ENCODE measurements at places on chromosomes 5 and 9.

DNA sequence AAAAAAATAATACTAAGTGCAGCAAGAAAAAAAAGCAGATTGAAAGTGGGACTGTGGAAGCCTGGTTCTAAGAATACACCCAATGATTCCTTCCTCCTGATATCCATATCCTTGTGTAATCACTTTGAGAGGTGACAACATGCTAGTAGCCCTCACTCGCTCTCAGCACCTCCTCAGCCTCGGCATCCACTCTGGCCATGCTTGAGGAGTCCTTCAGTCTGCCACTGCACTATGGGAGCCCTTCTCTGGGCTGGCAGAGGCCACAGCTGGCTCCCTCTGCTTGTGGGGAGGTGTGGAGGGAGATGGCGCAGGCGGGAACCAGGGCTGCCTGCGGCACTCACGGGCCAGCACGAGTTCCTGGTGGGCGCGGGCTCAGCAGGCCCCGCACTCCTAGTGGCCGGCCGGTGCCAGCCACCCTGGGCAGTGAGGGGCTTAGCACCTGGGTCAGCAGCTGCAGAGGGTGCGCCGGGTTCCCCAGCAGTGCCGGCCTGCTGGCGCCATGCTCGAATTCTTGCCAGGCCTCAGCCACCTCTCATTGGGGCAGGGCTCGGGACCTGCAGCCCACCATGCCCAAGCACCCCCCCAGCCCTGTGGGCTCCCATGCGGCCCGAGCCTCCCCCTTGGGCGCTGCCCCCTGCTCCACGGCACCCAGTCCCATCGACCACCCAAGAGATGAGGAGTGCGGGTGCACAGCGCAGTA is 24.5 kb upstream of the SELENOP start:
- DNase-seq = no peak

GRCh38 chr9:87471746-87472145 is 25.9 kb upstream of the DAPK1 start:
- DNase-seq = no peak

GRCh38 chr5:122730037-122730436 is 44.8 kb upstream of the SNX2 start:
- DNase-seq = no peak

GRCh38 chr9:96515621-96516470 is 65.9 kb downstream of the HABP4 start:
- no peak for DNase-seq

DNA sequence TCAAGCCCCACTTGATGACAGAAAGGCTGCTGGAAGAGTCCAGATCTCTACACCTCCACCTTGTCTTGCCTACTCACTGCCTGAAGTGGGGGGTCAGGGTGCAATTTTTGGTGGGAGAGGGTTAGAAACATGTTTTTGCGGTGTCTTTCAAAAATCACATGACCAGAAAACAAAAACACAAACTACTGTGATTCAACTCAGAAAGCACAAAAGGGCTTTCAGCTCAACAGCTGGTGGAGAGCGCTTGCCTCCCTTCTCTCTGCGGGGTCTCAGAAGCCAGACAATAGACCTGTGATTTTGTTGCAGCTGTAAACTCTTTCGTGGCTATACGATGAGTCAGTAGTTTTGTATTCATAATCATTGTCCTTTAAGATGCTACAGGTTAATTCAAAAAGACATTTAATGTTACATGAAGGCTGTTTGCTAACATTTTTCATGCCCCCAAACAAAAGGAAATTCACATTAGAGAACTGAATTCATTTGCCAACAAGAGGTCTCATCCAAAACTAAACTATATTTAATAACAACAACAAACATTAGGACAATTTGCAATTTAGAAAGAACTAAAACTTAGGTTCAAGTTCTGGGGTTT is 172.6 kb upstream of the RAI14 start:
- no peak for DNase-seq

- DNase-seq = no peak
These were observed 256.4 kb downstream of the ICE1 start for GRCh38 chr5:5678909-5679308.

- DNase-seq = no peak
These were observed 96.7 kb downstream of the MVB12B start for GRCh38 chr9:126423142-126423915.

DNA sequence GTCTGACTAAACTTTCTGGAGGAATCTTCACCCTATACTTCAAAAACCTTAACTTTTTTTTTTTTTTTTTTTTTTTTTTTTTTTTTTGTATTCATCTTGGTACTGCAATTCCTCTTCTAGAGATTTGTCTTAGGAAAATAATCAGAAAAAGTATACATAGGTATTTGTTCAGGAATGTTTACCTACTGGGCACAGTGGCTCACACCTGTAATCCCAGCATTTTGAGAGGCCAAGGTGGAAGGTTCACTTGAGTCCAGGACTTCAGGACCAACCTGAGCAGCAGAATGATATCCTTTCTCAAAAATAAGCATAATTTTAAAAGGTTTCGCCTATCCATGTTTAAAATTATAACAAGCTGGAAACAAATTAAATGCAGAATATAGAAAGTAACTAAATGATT is 33.3 kb upstream of the NREP start:
- no peak for DNase-seq

DNA sequence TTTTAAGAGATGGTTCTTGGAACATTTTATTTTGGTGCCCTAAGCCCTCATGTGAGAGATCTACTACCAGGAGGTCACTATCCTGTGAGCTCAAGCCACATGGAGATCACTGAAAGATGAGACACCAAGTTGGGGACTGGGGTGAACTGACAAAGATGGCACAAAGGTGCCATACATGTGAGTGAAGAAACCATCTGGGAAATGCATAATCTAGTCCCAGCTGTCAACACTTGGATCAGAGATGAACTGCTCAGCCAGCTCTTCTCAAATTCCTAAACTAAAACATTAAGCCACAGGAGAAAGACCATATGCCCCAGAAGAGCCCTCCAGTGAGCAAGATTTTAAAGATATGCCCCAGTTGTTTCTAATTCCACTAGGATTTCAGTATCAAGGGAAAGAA is 22.2 kb upstream of the MYOT start:
- DNase-seq = no peak

DNA sequence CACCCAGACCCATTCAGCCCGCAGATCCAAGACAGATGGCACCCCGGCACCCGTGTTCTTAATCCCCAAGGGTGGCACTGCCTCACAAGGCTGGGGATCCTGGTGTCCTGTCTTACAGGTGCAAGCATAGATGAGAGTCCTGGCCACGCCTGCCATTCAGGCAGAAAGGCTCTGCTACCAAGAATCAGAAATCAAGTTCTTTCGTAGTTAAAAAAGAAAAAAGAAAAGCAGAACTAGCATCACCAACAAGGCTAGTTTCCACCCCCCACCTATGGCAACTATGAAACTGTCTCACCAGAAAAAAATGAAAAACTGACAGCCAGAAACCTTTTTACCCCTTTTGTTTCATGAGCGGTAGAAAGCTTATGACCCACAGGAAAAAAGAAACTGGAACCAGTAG is 170.4 kb downstream of the SYK start:
- no peak for DNase-seq

DNA sequence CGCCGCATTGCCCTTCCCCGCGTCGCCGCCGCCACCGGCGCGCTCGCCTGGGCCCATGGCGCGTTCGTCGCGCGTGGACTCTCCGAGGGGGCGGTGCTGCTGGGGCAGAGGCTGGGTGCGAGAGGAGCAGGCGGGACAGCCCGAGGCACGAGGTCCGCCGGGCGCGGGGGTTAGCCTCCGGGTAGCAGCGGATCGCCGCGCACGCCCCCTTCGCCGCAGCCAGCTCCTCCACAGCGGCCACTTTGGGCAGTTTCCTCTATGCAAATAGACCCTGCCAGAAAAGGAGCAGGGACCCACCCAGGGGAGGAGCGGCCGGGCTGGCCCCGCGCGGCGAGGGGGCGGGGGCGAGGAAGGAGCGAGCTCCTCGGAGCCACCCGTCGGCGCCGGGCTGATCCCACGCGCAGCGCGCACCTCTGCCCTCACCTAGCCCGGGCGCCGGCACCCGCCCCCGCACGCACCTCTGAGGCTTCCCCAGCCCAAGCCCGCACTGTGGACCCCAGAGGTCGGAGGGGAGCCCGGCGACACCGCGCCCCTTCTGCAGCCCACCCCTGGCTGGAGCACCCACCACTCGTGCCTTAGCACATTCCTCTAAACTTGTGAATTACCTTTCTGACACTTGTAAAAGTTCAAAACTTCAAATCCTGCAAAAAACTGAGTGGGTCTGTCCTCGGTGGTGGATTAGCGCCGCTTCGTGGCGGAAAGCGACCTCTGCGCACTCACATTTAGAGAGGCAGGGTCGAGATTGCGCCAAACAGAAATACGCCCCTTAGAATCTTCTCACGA is at the start of gene COL23A1:
COL23A1 (minus strand) TSS at position 253 of the 783 bp plus-strand sequence.
- DNase-seq = no peak

DNA sequence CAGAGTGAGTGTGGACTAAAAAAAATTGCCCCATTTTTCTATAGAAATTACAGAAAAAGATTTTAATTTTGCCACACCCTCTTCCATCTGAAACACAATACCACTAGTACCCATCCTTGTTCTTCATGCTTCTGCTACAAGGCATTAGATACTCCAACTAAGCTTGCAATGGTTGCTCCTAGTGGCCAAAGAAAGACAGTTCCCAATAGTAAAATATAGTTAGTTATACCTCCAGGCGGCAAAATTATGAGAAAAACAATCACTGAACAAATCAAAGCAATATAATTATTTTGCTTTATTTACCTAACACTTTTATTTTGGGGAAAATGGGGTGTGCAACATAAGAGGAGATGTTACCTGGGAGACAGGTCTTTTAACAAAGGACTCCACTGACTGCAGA is 101.2 kb downstream of the RAPGEF6 start:
- DNase-seq = no peak

DNA sequence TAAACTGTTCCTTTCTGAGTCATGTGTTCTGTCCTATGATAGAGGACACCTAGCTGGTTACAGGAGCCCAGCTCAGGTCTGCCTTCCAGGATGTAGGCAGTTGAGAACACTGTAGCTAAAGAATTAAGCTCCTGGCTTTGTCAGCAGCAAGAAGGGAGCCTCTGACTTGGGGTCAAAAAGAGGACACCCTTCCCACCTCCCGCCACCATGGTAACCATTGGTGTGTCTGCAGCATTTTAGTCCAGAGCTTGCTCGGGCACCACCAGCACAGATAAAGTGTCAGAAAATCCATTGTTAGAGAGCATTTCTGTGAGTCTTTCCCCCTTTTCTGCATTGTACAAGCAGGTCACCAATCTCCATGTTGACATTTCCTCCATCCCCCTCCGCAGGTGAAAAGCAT is 181.7 kb downstream of the DOCK8 start:
- no peak for DNase-seq

DNA sequence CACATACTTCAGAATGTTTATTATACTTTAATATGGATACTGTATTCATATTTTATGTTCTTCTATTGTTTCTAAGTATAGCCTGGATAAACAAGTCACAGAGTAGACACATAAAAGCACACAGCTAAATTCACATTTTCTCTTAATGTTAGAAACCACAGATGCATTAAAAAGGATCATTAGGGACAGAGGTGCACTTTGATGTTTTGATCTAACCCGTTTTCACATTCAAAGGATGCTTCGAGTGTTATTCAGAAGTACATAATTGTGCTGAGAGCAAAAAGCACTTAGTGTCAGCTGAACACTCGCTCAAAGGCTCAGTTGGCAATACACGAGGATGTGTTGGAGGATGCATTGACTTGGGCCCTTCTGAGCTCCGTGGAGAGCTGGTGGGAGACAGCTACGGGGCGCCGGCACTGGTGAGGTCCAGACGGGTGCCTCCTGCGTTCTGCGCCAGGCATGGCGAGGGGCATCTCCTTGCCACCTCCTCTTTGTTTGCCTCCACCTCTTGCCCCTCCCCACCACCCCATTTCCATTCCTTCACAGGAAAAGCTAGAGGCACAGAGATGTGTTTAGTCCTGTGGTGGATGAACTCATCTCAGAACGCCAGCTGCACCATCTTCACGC is 35.5 kb downstream of the MED10 start:
- DNase-seq = no peak

All from activated CD8-positive, alpha-beta memory T cell treated with anti-CD3 and anti-CD28 coated beads for 48 hours (primary cell).